ENCODE measurements at places on chromosomes 12 and 14.

GRCh38 chr12:10025236-10025635 lies 5.2 kb upstream of the CLEC9A start:
- no peak for DNase-seq

DNA sequence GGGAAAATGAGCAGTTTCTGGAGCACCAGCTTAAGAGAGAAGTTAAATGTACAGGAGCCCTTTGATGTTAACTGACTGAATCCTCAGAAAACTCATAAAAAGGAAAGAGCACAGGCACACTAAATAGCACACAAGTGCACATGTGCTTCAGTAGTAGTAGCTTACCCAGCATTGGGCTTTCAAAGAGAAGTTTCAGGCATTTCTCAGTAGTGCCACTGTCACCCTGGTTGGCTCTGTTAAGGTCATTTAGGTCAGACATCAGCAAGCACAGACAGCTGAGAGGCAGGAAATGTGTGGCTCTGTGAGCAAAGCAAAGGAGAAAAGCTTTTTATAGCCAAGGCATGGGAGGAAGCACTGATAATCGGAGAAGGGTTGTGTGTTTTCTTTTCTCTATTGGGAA lies 96.3 kb upstream of the HIF1A start:
- DNase-seq = no peak

DNA sequence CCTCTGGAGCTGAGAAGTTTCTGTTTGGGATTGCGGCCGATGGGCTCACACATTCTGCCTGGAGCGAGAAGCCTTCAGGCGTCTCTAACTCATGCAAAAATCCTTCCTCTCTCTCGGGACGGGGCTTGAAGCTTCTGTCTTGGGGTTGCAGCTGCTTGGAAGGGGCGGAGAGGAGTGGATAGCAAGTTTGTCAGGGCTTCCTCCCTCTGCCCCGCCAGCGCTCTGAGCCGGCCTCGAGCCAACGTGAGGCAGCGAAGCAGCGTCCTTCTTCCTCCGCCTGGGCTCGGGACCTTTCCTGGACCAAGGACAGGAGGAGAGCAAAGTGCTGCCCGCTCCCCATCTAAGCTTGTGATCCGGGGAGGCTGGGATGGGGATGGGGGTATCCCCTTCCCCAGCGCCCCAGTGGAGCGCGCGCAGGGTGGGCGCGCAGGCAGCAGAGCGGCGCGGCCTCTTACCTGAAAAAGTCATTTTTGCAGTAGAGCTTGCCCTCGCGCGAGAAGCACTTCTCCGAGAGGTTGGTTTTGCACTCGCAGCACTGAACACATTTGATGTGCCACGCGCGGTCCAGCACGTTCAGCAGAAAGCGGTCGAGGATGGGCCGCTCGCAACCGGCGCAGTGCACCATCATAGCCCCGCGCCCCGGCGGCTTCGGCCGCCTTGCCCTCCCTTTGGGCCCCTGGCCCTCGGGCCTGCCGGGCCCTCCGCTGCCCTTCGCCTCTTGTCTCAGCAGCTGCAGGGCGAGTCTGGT lies 626 bp downstream of the LHX5 start:
- no peak for DNase-seq

DNA sequence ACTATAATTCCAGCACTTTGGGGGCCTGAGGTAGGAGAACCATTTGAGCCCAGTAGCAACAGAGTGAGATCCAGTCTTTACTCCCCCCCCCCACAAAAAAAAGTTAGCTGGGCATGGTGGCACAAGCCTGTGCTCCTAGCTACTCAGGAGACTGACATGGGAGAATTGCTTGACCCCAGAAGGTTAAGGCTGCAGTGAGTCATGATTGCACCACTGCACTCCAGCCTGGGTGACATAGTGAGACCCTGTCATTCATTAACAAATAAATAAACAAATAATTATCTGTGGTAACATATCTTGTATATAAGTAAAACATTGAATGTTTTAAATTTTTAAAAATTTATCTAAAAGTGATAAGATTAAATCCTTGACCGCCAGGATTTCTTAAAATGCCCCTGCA lies 4.8 kb downstream of the ENTPD5 start:
- DNase-seq = no peak

DNA sequence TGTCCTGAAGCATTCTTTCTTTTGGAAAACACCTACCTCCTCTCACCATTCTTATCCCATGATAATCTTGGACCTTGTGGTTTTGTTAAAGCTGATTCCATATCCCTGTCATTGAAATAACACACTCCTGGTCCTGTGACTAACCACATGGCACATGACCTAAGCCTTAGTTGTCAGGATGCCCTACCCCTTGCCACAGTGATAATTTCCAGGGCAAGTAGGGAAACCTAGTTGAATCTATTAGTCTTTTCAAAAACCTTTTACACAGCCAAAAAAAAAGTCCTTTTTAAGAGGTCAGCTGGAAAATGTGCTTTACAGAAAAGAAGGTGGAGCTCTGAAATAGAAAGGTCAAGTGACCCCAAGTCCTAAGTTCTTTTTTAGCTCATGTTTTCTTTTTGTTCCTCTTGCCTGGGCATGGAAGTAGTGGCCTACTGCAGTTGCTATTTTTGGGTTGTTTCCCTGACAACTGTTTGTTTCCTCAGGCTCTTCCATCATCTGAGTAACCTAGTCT lies 608.4 kb downstream of the LRFN5 start:
- no peak for DNase-seq

DNA sequence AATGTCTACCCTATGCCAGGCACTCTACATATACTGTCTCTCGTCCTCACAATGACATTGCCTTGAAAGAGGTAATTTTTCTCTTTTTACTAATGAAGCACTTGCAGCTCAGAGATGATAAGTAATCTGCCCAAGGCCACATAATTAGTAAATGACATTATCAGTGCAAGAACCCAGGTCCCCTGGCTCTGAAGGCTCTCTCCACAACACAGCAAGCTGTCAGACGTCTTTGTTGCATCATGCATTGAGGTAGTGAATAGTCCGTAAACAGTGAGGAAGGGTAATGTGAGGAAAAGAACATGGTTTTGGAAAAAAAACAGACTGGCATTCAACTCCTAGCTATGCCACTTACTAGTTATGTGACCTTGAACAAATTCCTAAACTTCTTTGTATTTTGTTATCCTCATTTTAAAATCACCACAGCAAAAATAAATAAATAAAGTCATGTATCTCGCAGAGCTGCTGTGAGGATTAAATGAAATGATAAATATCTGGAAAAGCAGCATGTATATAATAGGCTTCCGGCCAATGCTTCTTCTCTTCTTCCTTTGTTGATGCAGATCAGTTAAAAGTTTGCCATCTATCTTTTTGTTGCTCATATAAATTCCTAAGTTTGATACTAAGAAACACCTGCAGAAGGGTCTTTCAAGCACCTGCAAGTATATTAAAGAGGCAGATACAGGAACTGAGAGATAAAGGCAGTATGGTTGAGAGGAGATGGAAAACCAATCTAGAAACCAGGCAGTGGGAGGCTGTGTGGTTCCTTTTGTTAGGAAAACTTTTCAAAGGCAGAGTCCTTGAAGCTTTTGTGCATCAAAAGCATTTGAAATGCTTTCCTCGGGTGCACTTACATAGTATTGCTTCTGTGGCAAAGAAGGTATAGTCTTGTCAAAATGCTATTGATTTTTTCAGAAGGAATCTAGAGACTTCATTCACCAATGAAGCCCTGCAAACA lies 82.8 kb downstream of the BTG1 start:
- DNase-seq = no peak

- no peak for DNase-seq
These were observed 1300.5 kb downstream of the TMEM121 start for GRCh38 chr14:106826833-106827369.

DNA sequence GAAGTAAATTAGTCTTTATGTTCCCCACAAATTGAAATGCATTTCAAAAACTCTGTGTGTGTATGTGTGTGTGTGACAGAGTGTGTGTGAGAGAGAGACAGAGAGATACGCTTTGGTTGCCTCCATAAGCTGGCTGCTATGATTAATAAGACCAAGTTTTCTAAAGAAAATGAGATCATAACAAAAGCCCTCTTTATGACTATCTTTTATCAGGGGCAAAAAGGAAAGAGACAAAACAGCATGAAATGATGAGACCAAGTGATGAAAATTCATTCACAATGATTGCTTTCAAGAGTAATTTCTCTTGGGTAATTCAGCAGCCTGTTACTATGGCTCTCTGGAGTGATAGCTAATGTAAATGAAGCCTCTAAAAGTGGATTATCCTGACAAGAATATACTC lies 277.6 kb upstream of the PLEKHG7 start:
- DNase-seq = no peak
